ENCODE measurements at places on chromosomes 7 and 10. TPM values are rescaled to one million over a fixed set of nuclear protein-coding genes. Genes with fewer than 3 reads are reported as not detected.

BTBD16 gene
- not detected for total RNA-seq

AKR1C3 gene
- total RNA-seq: 4.4 TPM

- DNase-seq: no peak
These were observed 31.3 kb downstream of the COX15 start for GRCh38 chr10:99700649-99701048.

JMJD1C gene
- total RNA-seq: 63.0 TPM

- no peak for DNase-seq
These were observed 144.6 kb upstream of the SEMA3E start for GRCh38 chr7:83793558-83793957.

UTF1 gene
- not detected for total RNA-seq

IDI2 gene
- total RNA-seq: not detected

Data from activated CD8-positive, alpha-beta T cell treated with anti-CD3 and anti-CD28 coated beads, Interleukin-2, amount 10 ng/mL, durations not matched to agents 7 days and 5 days (primary cell).